ENCODE measurements at places on chromosomes 16 and 17.

- no peak for DNase-seq
Observed at GRCh38 chr16:31157136-31157535, 7.3 kb upstream of the PRSS36 start.

GRCh38 chr16:86393907-86394626 is 116.3 kb upstream of the FOXF1 start:
- no peak for DNase-seq

DNA sequence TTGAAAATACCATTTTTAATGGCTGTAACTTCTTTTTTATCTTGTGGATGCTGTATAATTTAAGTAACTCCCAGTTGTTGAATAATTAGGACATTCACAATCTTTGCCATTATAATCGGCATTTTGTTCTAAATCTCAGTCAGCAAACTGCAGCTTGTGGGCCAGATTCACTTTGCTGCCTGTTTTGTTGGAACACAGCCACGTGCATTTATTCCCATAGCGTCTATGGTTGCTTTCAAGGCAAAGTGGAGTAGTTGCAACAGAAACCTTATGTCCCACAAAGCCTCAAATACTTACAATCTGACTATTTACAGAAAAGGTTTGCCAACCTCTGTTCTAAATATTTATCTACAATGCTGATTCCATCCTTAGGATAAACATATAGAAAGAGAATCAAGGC is 39.2 kb upstream of the TMC5 start:
- no peak for DNase-seq

DNA sequence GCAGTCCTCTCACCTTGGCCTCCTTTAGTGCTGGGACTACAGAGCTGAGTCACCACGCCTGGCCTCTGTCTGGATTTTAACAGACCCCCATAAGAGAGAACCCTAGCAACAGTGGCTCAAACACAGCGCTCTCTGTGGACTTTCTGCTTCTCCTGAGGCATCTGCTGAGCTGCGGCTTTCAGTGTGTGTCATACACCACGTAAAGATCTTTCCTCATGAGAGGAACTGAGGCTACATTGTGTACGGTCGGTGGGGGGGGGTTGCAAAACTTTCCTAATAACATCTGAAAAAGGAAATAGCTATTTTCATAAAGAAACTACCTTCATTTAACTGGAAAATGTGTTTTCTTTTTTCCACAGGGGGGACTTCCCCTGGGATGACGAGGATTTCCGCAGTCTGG is 32.9 kb downstream of the DEF8 start:
- DNase-seq, result no peak

DNA sequence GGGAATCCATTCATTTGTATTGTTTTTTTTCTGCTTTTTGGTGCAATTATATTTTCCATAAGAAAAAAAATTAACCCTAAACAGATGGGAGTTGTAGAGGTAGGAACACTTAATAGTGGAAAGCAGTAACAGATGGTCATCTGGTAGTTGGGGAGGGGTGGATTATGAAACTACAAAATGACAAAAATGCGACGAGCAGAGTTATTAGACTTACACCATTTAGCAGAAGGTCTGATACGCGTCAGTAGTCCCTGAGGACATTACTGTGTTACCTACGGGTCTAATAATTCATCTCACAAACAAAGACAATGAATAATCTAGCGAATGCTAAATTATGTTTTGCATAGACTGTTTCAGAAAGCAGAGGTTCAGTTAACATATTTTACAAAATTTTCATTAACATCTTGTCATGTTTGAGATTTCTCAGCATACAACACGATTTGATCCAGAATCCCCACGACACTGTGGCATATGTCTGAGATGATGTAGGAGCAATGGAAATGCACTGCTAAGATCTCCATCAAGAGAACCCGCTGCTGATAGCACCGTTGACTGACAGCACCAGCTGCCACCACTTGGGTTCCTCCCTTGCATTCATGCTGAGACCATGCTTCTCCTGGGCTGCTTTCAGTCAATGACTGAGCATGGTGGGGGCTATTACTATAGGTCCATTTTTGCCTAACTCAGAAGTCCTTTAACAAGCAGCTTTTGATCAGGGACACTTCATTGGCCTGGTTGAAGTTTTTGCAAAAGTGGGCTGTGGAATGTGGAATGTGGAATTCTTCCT is 182.2 kb upstream of the CPHXL start:
- no peak for DNase-seq

GRCh38 chr16:30369938-30370455 is 297 bp downstream of the TBC1D10B start:
- DNase-seq, result no peak

DNA sequence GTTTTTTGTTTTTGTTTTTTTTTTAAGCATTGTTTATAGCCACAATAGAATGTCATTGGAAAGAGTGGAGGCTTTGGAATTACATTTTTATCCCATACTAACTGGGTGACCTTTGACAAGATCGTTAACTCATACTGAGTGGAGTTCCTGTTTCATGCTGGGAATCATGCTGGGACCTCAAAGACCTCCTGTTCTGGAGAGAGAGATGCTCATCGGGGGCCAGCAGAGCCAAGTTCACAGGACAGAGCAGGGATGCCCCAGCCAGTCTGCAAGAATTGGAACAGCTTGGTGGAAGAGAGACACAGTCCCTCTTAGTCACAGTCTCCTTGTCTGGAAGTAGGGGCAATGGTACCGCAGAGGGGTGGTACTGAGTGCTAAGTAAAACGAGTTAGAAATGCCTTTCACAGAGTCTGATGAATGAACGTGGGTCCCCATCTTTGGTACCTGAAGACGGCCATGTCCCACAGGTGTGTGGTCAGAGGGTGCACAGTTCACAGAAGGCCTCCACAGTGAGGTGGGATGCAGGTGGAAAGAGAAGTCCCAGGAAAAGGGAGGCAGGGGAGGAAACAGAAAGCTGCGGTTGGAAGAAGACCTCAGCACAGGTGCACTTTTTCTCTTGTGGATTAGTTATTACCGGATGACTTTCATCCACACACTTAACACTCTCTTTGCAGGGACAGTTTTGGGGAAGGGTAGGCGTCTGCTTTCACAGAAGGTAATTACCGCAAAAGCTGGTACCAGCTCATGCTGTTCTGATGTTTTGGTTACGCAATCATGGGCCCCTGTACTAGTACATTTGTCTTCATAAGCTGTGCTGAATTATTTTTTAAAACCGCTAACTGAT is 147.8 kb downstream of the PRKCA start:
- DNase-seq, result no peak

DNA sequence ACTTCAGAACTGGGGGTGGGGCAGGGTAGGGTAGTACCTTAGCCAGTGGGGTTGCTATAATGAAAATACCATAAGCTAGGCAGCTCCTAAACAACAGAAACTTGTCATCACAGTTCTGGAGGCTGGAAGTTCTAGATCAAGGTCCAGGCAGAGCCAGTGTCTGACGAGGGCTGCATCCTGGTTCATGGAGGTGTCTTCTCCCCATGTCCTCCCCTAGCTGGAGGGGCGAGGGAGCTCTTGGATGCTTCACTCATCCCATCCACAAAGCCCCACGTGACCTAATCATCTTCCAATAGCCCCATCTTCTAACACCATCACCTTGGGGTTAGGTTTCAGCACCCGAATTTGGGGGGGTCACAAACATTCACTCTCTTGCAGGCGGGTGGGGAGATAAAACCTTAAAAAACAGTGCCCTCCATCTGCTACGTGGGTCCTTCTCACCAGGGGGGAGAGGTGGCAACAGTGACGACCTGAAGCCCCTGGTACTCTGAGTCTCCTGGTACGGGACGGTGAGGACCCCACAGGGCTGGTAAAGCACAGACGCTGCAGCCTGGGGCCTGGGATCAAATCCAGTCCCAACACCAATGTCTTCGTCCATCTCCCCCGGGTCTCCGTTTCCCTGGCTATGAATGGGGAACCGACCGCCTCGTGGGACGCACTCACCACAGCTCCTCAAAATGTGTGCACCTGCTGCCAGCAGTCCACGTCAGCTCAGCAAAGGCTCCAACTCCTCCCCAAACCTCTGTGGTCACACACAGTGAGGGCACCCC is 22.8 kb downstream of the RAB40B start:
- no peak for DNase-seq

- no peak for DNase-seq
Observed at GRCh38 chr16:946048-946395, 24.8 kb downstream of the LMF1 start.

DNA sequence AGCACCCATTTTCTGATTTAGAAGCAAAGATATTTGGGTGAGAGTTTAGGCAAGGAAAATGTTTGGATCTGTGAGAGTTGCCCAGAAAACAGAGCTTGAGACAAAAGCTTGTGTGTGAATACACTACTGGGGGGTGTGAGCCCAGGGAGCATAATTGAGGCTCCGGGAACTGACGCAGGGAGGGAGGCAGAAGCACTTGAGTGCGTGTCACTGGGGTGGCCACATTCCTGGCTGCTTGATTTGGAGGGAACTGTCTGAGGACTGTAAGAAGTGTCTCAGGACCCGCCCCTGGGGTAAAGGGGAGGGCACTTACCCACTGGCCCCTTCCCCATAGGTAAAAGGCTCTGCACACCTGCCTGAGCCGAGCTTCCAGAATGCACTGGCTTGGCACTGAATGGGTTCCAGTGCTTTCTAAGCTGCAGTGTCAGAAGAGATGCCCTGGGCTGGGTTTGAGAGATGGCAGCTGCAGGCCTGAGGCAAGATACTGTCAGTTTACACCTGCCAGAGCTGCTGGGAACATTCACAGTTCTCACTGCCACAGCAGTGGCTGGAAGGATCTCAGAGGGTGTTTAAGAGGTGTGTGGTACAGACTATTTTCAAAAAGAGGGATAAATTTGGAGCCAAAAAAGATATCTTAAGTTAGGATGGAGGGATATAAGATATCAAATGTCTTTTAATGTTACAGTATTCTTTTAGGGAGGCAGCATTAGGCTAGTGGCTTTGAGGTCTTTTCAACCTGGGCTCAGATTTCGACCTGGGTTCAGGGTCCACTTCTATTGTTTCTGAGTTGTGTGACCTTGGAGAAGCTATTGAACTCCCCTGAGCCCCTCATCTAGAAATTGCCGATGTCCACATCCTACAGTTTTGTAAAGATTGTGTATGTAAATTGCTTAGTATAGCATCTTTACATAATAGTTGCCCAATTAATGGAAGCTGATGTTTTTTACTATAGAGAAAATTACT is 6.9 kb upstream of the TEX2 start:
- DNase-seq, result no peak
